ENCODE measurements at places on chromosomes 4 and X.

- DNase-seq: peak; percentile 35
These were observed 1.3 kb upstream of the TET2 start for GRCh38 chr4:105145156-105145902.

GRCh38 chrX:127207326-127207725, 387.8 kb downstream of the PRR32 start:
- no peak for DNase-seq

GRCh38 chr4:80114732-80115265, 41.8 kb upstream of the ANTXR2 start:
- DNase-seq: no peak

DNA sequence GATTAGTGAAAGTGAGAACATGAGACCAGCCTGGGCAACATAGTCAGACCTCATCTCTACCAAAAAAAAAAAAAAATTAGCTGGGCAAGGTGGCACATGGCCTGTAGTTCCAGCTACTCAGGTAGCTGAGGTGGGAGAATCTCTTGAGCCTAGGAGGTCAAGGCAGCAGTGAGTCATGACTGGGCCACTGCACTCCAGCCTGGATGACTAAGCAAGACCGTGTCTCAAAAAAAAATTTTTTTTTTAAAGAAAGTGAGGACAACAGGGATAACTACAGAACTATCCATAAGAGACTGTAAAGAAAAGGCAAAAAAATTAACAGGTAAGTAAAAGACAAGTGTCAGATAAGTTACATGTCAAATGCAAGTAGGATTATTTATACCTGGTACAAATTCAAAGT, 13.5 kb upstream of the SPP1 start:
- peak; percentile 72 for DNase-seq

GRCh38 chr4:128232719-128233118, 54.9 kb downstream of the PGRMC2 start:
- no peak for DNase-seq
